ENCODE measurements at places on chromosomes 16 and 17. TPM values are rescaled to one million over a fixed set of nuclear protein-coding genes. Genes with fewer than 3 reads are reported as not detected.

The NATD1 gene
- 2.9 TPM for polyA plus RNA-seq

DNA sequence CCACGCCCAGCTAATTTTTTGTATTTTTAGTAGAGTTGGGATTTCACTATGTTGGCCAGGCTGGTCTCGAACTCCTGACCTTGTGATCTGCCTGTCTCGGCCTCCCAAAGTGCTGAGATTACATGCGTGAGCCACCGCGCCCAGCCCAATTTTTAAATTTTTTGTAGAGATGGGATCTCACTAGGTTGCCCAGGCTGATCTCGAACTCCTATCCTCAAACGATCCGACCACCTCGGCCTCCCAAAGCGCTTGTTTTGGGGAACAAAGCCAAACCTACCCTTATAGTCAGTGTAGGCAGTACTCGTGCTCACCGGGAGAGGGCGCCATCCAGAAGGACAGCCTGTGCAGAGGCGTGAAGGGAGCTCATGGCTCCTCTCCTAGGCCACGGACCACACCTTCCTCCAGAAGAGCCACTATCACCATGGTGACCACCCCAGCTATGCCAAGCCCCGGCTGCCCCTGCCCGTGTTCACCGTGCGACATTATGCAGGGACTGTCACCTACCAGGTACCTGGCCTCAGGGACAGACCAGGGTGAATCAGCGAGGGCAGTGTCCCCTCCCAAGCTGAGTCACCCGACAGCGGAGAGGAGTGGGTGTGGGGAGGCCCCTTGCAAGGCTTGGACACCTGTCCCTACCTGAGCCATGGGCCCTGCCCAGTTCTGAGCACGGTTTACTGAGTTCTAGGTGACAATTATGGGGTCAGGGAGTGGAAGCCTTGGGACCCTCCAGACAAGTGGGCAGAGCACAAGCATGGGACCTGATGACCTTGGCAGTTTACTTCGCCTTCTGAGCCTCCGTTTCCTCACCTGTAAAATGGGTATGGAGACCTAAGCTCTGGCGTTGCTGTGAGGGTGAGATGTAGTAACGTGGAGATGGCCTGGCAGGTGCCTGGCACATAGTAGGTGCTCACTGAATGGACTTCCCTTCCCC is 13.7 kb downstream of the MYO15B start:
- H3K27ac ChIP-seq, result peak overlapping the region; percentile 23
- H3K36me3 ChIP-seq, result peaks cover 43% of the 10 kb centered on the region
- H3K4me3 ChIP-seq, result no peak overlapping the region
- no peaks in the 10 kb centered on the region for H3K27me3 ChIP-seq

- peaks cover 3% of the 10 kb centered on the region for H3K36me3 ChIP-seq
- peak within 1 kb of the TSS; percentile 79 for H3K4me3 ChIP-seq
- H3K27ac ChIP-seq, result peak within 1 kb of the TSS; percentile 45
Observed at GRCh38 chr16:84647828-84648594, at the start of gene KLHL36. KLHL36 (plus strand) TSS chr16:84648511; CDS start chr16:84650868, 2,357 bp downstream.

The SMARCE1 gene
- polyA plus RNA-seq, result 75.4 TPM

The NEUROD2 gene
- 0.03 TPM for polyA plus RNA-seq

The CDYL2 gene
- 2.9 TPM for polyA plus RNA-seq

The KRT38 gene
- not detected for polyA plus RNA-seq

DNA sequence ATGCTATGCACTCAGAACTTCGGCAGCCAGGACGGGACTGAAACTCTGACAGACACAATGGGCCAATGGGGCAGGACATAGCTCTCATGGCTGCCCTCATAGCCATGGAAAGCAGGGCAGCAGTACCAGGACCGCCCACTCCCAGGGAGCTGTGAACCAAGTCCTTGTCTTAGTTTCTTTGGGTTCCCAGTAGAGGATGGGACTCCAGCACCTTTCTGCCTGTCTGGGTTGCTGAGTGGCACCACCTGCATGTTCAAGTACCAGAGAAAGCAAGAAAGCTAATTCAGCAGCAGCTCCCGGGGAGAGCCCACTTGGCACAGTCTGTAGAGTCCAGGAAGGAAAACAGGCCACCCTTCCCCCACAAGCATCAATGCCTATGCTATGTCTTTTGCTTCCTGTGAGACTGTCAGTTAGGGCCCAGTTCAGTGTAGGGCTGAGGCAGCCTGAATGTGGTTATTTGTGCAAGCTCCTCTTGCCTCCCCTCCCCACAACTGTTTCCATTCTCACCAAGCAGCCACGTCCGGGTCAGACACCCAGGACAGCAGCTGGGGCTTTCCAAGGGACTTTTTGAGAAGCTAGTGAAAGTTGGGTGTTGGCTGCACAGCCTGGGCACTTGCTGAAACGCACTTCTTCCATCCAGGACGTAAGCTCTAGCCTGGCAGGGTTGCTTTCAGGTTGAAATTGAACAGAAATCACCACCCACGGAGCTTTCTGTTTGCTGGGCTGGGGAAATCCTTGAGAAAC is 7.8 kb downstream of the SUPT4H1 start:
- no peak for DNase-seq
- H3K27ac ChIP-seq, result peak overlapping the region; percentile 72
- no peaks in the 10 kb centered on the region for H3K27me3 ChIP-seq
- peaks cover 2% of the 10 kb centered on the region for H3K4me1 ChIP-seq

DNA sequence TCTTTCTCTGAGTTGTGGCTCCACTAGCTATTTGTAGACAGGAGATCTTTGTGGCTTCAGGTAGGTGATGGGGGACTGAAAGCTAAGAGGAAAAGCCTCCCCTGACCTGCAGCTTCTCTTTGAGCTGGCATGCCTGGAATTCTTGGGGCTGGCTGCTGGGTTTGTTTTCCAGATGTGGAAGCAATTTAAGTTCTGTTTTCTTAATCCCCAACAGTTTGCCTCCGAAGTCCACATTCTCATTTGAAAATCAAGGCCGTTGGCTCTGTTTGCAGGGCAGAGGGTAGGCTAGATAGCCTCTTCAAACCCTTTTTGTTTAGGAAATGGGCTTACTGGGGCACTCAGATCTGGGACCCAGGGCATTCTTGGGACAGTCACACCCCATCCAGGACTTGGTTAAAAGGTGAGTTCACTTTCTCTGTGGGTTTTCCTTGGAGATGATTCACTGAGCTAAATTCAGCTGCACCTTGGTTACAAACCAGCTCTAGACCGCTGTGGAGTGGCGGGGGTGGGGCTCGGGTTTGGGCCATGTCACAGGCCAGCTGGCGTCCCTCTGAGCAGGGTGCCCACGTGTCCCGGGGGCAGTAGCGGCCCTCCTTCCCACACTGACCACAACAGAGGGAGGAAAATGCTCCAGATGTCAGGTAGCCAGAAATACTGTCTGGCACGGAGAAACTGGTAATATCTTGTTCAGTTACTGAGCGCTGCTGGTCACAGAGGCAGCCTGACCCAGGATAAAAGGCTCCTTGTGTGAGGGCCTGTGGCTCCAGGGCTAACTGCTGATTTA is 108.5 kb downstream of the RAB11FIP4 start:
- peaks cover 8% of the 10 kb centered on the region for H3K36me3 ChIP-seq
- H3K27me3 ChIP-seq, result no peaks in the 10 kb centered on the region
- no peak overlapping the region for H3K4me3 ChIP-seq
- DNase-seq, result no peak

GRCh38 chr16:14026572-14027285 is 44.4 kb upstream of the MRTFB start:
- no peak overlapping the region for H3K4me3 ChIP-seq
- DNase-seq, result no peak
- H3K27ac ChIP-seq, result no peak overlapping the region
- H3K36me3 ChIP-seq, result no peaks in the 10 kb centered on the region

GRCh38 chr17:49031965-49032928 is 35.1 kb downstream of the IGF2BP1 start:
- peak; percentile 89 for DNase-seq
- no peak overlapping the region for H3K27ac ChIP-seq
- no peaks in the 10 kb centered on the region for H3K27me3 ChIP-seq
- peaks cover 67% of the 10 kb centered on the region for H3K36me3 ChIP-seq
- H3K4me1 ChIP-seq, result no peaks in the 10 kb centered on the region

- H3K4me1 ChIP-seq, result no peaks in the 10 kb centered on the region
- no peak overlapping the region for H3K4me3 ChIP-seq
- H3K27me3 ChIP-seq, result peaks cover 9% of the 10 kb centered on the region
Observed at GRCh38 chr16:87044032-87044382, 273.2 kb downstream of the C16orf95 start.

GRCh38 chr16:17204644-17205043 is 266.1 kb downstream of the XYLT1 start:
- H3K36me3 ChIP-seq, result peaks cover 2% of the 10 kb centered on the region
- H3K27me3 ChIP-seq, result no peaks in the 10 kb centered on the region
- H3K4me3 ChIP-seq, result no peak overlapping the region
- no peak overlapping the region for H3K27ac ChIP-seq

- H3K4me1 ChIP-seq, result peaks cover 5% of the 10 kb centered on the region
- H3K27me3 ChIP-seq, result no peaks in the 10 kb centered on the region
- DNase-seq, result no peak
- H3K4me3 ChIP-seq, result no peak overlapping the region
- no peaks in the 10 kb centered on the region for H3K36me3 ChIP-seq
Observed at GRCh38 chr17:29847527-29848400, 82.3 kb downstream of the SSH2 start.

The METTL23 gene
- polyA plus RNA-seq, result 28.8 TPM

GRCh38 chr16:50718761-50719400 is 23.0 kb upstream of the CYLD start:
- no peaks in the 10 kb centered on the region for H3K36me3 ChIP-seq
- H3K27me3 ChIP-seq, result no peaks in the 10 kb centered on the region
- DNase-seq, result peak; percentile 32
- H3K27ac ChIP-seq, result no peak overlapping the region

DNA sequence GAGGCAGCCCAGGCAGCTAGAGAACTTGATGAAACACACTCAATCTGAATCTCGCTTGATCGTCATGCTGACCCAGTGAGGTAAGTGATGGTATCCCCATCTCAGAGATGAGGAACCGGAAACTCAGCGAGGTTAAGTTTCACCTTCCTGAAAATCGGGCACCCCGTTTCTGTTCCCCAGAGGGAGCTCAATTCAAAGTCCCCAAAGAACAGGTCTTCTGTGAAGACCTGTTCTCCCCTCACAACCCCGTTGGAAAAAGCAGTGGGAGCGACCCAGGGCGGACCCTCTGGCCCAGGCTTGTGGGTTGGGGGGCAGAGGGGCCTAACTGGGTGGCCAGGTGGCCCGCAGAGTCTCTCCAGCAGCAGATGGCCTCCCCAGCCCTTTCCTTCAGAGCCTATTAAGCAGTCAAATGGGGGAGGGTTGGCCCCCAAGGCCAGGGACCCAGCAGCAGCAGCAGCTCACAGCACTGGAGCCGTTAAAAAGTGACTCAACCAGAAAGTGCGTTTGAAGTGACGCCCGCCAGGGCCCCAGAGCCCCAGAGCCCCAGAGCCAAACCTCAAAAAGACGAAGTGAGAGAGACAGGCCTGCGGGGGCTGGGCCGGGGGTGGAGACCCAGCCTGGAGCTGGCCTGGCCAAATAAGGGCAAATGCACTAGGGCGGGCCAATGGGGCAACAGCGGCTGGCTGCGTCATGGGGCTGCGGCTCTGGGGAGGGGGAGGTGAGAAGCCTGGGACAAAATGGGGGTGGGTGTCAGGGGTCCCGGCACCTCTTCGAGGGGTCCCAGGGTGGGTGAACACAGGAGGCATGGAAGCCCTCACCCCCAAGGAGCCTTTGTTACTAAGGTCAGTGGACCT is 9.2 kb upstream of the TSPOAP1 start:
- peaks cover 33% of the 10 kb centered on the region for H3K4me1 ChIP-seq
- H3K36me3 ChIP-seq, result peaks cover 4% of the 10 kb centered on the region
- H3K27ac ChIP-seq, result peak overlapping the region; percentile 75

DNA sequence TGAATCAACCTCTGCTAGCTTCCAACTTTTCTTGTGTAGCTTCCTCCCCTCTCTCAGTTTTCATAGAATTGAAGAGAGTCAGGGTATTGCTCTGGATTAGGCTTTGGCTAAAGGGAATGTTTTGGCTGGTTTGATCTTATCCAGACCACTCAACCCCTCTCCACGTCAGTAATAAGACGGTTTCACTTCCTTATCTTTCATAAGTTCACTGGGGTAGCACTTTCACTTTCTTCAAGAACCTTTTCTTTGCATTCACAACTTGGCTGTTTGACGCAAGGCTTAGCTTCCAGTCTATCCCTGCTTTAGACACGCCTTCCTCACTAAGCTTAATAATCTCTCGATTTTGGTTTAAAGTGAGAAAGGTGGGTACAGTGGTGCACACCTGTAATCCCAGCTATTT is 29.7 kb upstream of the OR1A2 start:
- H3K4me3 ChIP-seq, result no peak overlapping the region
- DNase-seq, result no peak
- no peaks in the 10 kb centered on the region for H3K27me3 ChIP-seq
- no peaks in the 10 kb centered on the region for H3K36me3 ChIP-seq
- H3K4me1 ChIP-seq, result no peaks in the 10 kb centered on the region

Measured in small intestine (tissue), 16 donors.